Lung (tissue), 17 donors: ENCODE measurements at places on chromosomes 2 and 18.

DNA sequence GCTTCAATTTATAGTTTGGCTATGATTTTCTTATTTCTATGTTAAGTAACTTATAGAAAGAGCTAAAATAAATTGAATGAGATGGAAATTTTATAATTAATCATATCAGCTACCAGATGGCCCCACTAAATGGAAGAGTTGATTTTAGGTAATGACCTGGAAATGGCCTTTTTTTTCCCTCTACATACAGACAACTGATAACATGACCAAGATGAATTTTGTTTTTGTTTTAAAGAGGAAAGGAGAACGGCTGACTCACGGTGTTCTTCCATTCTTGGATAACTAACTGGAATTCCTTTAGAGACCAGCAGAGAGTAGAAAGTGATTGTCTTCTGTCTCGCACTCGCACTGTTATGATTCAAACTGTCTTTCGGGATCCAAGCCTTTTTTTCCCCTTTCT is 91.0 kb downstream of the TMEM185B start:
- no peak for DNase-seq
- peaks cover 10% of the 10 kb centered on the region for H3K4me1 ChIP-seq
- H3K4me3 ChIP-seq: no peak overlapping the region
- no peaks in the 10 kb centered on the region for H3K27me3 ChIP-seq
- no peak overlapping the region for H3K27ac ChIP-seq

- no peak overlapping the region for H3K27ac ChIP-seq
- no peaks in the 10 kb centered on the region for H3K36me3 ChIP-seq
- H3K27me3 ChIP-seq: no peaks in the 10 kb centered on the region
- peaks cover 4% of the 10 kb centered on the region for H3K4me1 ChIP-seq
- no peak for DNase-seq
Observed at GRCh38 chr2:67485431-67485830, 88.3 kb downstream of the ETAA1 start.

DNA sequence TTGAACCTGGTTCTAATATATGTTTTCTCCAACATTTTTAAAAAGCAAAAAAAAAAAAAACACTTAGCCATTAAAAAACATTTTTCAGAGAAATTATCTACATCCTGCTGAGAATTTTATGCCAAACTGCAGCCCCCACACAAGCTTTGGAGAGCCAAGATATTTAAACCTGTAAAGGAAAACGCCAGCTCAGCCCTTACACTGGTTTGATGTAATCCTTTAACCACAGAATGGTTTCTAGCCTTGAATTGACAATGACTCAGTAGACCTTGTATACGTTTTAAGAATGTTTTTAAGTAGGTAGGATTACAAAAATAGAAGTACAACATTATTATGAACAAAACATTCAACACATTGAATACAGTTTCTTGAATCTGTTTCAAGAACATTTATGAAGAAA is 113.6 kb downstream of the BABAM2 start:
- no peaks in the 10 kb centered on the region for H3K27me3 ChIP-seq
- no peaks in the 10 kb centered on the region for H3K4me1 ChIP-seq
- DNase-seq: no peak
- no peak overlapping the region for H3K27ac ChIP-seq
- H3K4me3 ChIP-seq: no peak overlapping the region
- H3K36me3 ChIP-seq: no peaks in the 10 kb centered on the region

- H3K4me1 ChIP-seq: no peaks in the 10 kb centered on the region
- H3K27me3 ChIP-seq: no peaks in the 10 kb centered on the region
- no peak overlapping the region for H3K4me3 ChIP-seq
- peak overlapping the region; percentile 50 for H3K27ac ChIP-seq
Observed at GRCh38 chr2:224927646-224928173, 114.6 kb downstream of the DOCK10 start.

DNA sequence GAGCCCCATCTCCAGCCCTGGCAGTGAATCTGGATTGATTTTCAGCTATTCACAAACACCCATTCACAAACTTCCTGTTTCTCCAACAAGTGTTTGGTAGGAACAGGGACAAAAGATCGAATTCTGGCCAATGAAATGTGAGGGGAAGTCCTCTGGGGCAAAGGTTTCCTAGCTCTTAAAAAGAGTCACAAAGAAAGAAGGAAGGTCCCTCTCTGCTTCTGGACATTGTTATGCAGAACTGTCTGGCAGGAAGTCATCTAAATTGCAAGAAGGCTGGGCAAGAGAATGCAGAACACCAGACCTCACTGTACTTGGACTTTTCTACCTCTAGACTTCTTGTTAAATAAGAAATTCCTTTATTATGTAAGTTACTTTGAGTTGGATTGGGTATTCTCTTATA is 137.3 kb downstream of the CCDC148 start:
- H3K36me3 ChIP-seq: no peaks in the 10 kb centered on the region
- no peak overlapping the region for H3K4me3 ChIP-seq

DNA sequence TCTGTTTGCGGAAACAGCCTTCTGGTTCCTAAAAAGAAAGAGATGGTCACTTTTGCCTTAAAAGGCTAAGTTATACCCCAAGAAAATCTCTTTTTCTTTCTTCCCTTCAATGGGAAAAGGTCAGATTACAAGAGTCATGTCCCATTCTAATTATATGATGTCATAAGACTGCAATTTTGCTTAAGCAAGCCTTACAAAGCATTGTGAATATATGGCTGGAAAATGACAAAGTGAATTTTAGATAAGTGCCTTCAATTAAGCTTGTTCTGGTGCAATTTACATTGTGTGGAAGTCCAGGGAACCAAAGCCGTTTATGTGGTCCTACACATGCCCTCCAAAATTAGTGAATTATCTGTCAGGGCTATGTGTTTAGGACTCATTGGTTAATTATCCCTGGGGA is 7.6 kb upstream of the BMP10 start:
- H3K27ac ChIP-seq: no peak overlapping the region
- H3K36me3 ChIP-seq: no peaks in the 10 kb centered on the region
- no peak for DNase-seq

DNA sequence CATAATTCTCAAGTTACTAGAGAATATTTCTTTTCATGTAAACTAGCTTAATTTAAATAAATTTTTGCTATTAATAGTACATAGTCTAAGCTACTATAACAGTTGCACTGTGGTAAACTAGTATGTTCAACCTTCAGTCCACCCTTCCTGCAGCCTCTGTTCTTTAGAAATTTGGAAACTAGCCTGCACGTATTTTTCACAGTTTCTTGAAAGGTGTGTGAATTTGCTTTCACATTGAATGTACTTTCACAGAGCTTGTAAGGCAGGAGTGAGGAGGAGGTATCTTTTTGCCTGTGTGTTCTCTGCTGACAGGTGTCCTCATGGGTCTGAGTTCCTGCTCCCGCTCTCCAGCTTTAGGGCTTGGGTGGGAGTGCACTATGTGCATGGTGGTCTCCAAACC is 117.5 kb downstream of the ATP9B start:
- H3K27me3 ChIP-seq: no peaks in the 10 kb centered on the region
- H3K36me3 ChIP-seq: peaks cover 3% of the 10 kb centered on the region
- H3K4me3 ChIP-seq: no peak overlapping the region
- no peaks in the 10 kb centered on the region for H3K4me1 ChIP-seq

- no peak overlapping the region for H3K4me3 ChIP-seq
- no peaks in the 10 kb centered on the region for H3K4me1 ChIP-seq
- DNase-seq: no peak
Observed at GRCh38 chr18:36871801-36872200, 42.9 kb downstream of the KIAA1328 start.

GRCh38 chr2:196747400-196747799 is 52.1 kb downstream of the GTF3C3 start:
- no peaks in the 10 kb centered on the region for H3K36me3 ChIP-seq
- no peaks in the 10 kb centered on the region for H3K27me3 ChIP-seq

DNA sequence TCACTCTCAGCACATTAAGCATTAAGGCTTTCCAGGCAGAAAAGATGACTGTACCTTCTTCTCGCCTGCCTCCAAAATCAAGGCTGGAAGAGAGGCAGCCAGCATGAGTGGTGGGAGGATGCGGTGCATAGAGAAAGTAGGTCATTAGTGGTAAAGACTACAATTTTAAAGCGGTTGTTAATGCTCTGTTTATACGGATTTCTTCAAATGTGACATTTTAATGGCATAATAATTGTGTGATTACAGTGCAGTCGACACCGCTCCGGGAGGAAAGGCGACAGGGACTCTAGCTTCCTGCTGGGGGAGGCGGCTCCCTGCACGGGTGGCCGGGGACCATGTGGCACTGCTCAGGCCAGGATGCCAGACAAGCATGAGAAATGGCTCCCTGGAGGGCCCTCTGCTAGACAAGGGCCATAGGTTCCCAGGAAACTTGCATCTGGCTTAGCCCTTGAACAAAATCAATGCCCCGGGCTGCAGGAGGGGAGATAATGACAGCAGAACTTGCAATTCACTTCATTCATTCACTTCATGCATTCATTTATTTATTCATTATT is 129.6 kb downstream of the GALNT14 start:
- no peaks in the 10 kb centered on the region for H3K27me3 ChIP-seq
- no peaks in the 10 kb centered on the region for H3K36me3 ChIP-seq
- no peak overlapping the region for H3K27ac ChIP-seq
- DNase-seq: peak; percentile 73
- H3K4me1 ChIP-seq: peaks cover 6% of the 10 kb centered on the region

DNA sequence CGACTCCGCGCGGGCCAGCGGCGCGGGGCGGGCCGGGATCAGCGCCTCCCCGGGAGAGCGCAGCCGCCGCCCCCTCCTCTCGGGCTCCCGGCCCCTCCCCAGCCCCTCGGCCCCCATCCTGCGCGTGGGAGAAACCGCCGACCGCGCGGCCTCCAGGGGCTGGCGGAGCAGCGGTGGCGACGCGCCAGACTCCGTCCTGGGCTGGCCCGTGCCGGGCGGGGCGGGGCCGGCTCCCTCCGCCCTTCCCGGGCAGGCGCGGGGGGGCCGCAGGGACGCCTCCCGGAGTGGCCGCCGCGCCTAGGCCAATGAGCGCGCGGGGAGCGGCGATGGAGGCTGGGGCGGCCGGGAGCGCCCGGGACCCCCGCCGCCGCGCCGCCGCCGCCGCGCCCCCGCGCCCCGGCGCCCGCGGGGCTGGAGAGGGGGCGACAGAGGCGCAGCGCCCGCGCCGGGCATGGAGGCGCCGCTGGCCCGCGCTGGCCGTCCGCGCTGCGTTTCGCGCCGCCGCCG is 49.1 kb downstream of the KCNIP3 start:
- H3K27me3 ChIP-seq: peaks cover 19% of the 10 kb centered on the region
- no peaks in the 10 kb centered on the region for H3K36me3 ChIP-seq
- H3K4me3 ChIP-seq: peak overlapping the region; percentile 29
- no peak overlapping the region for H3K27ac ChIP-seq
- peaks cover 6% of the 10 kb centered on the region for H3K4me1 ChIP-seq

GRCh38 chr2:145076085-145076484 is 556.2 kb upstream of the ZEB2 start:
- no peak overlapping the region for H3K27ac ChIP-seq
- H3K36me3 ChIP-seq: no peaks in the 10 kb centered on the region
- peaks cover 6% of the 10 kb centered on the region for H3K4me1 ChIP-seq
- H3K27me3 ChIP-seq: no peaks in the 10 kb centered on the region
- no peak for DNase-seq
- H3K4me3 ChIP-seq: no peak overlapping the region

- H3K27ac ChIP-seq: no peak overlapping the region
- peaks cover 2% of the 10 kb centered on the region for H3K4me1 ChIP-seq
- no peaks in the 10 kb centered on the region for H3K36me3 ChIP-seq
- no peak for DNase-seq
Observed at GRCh38 chr2:238055841-238056240, 5.0 kb upstream of the SCLY start.

- no peak for DNase-seq
- H3K36me3 ChIP-seq: no peaks in the 10 kb centered on the region
- H3K4me3 ChIP-seq: no peak overlapping the region
- no peaks in the 10 kb centered on the region for H3K4me1 ChIP-seq
- no peaks in the 10 kb centered on the region for H3K27me3 ChIP-seq
- no peak overlapping the region for H3K27ac ChIP-seq
Observed at GRCh38 chr18:11009147-11009546, 140.2 kb downstream of the PIEZO2 start.

DNA sequence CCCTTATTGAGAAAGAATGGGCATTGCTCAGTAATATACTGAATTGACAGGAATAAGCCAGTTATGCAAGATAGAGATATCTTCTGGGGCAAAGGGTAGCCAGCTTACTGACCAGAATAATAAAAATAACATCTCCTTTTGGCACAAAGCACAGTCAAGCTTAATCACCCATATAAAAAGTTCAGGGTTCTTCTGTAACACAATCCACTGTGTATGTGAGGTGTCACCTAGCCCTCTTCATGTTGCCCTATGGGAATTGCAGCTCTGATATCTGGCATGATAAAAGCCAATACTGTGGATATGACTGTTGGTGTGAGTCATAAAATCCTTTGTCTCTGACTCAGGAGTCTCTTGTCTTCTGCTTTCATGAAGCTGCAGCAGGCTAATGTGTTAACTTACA is 90.8 kb downstream of the DSEL start:
- no peak for DNase-seq
- no peak overlapping the region for H3K27ac ChIP-seq
- no peaks in the 10 kb centered on the region for H3K4me1 ChIP-seq
- no peaks in the 10 kb centered on the region for H3K36me3 ChIP-seq
- H3K27me3 ChIP-seq: no peaks in the 10 kb centered on the region

DNA sequence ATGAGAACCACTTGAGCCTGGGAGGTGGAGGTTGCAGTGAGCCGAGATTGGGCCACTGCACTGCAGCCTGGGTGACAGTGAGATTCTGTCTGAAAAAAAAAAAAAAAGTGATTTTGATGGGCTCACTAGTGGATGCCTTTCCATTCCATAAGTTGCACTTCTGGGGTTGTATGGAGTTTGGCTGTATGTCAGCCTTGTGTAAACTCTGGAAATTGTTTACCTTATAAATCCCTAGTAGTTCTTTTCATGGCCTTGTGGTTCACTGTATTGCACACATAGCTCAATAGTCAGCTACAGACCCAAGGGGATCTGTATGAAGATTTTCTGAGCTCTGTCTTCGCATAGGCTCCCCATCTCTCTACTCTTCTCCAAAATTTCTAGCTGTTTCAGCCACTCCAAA is 131.9 kb downstream of the SOX11 start:
- no peak overlapping the region for H3K4me3 ChIP-seq
- peak; percentile 81 for DNase-seq
- H3K27me3 ChIP-seq: no peaks in the 10 kb centered on the region
- no peaks in the 10 kb centered on the region for H3K36me3 ChIP-seq

DNA sequence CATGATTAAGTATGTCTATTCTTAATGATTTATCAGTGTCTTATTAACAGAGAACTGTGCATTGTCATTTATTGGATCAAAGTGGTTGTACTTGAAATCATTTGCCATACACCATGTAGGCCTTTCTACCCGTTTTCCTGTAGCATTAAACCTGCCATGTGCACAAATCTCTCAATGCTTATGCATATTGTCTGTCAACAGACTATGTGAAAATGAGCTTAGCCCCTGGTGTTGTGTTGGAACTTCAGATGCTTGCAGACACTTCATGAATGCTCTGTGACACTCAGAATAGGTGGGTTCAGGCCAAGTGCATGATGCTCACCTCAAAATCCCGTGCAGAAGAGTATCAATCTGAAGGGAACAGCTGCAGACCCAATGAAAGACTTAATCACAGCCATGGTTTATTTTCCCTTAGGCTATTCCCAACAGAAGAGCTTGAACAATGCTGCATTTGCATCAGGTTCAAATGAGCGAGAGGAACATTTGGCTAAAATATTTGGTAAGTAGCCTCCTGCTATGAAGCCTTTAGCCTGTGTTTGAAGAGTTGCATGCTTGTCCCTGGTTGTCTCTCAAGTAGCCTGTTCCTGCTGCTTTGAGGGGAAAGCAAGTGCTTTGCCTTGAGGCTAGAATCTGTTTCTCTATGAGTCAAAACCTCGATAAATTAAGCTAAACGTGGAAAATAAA is 6.1 kb downstream of the C2orf92 start:
- H3K27me3 ChIP-seq: no peaks in the 10 kb centered on the region
- DNase-seq: no peak
- no peaks in the 10 kb centered on the region for H3K36me3 ChIP-seq
- H3K4me1 ChIP-seq: no peaks in the 10 kb centered on the region
